RPMI7951 (cell line): ENCODE measurements at places on chromosomes 6 and 20. TPM values are rescaled to one million over a fixed set of nuclear protein-coding genes. Genes with fewer than 3 reads are reported as not detected.

The LY6G6C gene
- not detected in 2 replicates for total RNA-seq

The PAK5 gene
- not detected in 2 replicates for total RNA-seq

The CRIP3 gene
- not detected in 2 replicates for total RNA-seq

The CTAGE9 gene
- not detected in 2 replicates for total RNA-seq

- no peak for DNase-seq
These were observed 10.7 kb downstream of the TMEM181 start for GRCh38 chr6:158570681-158570962.

DNA sequence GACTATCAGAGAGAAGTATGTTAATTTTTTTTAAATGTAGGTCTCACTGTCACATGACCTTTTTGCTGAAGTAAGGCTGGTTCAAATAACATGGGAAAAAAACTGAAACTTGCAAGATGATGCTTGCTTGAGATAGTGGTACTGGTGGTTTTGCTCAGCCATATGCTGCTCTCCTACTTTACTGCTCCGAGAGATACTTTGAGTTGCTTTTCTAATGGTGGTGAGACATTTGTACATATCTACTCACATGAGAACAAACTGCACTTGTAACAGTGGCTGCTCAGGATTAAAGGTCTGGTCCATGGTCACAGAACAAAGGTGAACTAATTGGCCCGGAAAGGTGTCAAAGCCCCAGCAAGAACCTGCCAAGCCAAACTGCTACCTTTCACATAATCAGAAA lies 106.2 kb upstream of the BEND3 start:
- no peak for DNase-seq

- DNase-seq: no peak
These were observed 64.9 kb downstream of the DLL1 start for GRCh38 chr6:170225852-170226417.

- DNase-seq: no peak
These were observed 336.3 kb downstream of the CD83 start for GRCh38 chr6:14453712-14454472.
